Aortic smooth muscle cell (primary cell): ENCODE measurements at places on chromosomes 13 and 19. TPM values are rescaled to one million over a fixed set of nuclear protein-coding genes. Genes with fewer than 3 reads are reported as not detected.

The ZNF154 gene
- 5.4 and 7.1 TPM in 2 replicates for total RNA-seq

The GFY gene
- total RNA-seq, result not detected in 2 replicates

The PRRG2 gene
- total RNA-seq, result 0.25 and 0.92 TPM in 2 replicates

The PRSS57 gene
- not detected in 2 replicates for total RNA-seq

The ZNF665 gene
- total RNA-seq, result 2.2 and 4.1 TPM in 2 replicates

The MAST1 gene
- 0.13 and 0.19 TPM in 2 replicates for total RNA-seq

The TMEM221 gene
- total RNA-seq, result under 0.01 TPM in 1 of 2 replicates, not detected in the other

The UBE2L5 gene
- total RNA-seq, result not detected in 2 replicates

The FXYD1 gene
- 3.4 and 7.0 TPM in 2 replicates for total RNA-seq

The DCLK1 gene
- 15.9 and 35.6 TPM in 2 replicates for total RNA-seq

The THAP8 gene
- total RNA-seq, result 0.50 and 1.2 TPM in 2 replicates

The CLIP3 gene
- total RNA-seq, result 3.4 and 11.8 TPM in 2 replicates

The CDC42EP5 gene
- 23.9 and 33.4 TPM in 2 replicates for total RNA-seq

The ZNF681 gene
- 0.31 and 0.53 TPM in 2 replicates for total RNA-seq

The ZNF615 gene
- 11.4 and 15.2 TPM in 2 replicates for total RNA-seq

The ZNF416 gene
- 5.2 and 6.1 TPM in 2 replicates for total RNA-seq

The ATP7B gene
- 1.3 and 1.9 TPM in 2 replicates for total RNA-seq

The ZNF540 gene
- 0.81 and 0.92 TPM in 2 replicates for total RNA-seq
